ENCODE measurements at places on chromosomes 4 and X.

DNA sequence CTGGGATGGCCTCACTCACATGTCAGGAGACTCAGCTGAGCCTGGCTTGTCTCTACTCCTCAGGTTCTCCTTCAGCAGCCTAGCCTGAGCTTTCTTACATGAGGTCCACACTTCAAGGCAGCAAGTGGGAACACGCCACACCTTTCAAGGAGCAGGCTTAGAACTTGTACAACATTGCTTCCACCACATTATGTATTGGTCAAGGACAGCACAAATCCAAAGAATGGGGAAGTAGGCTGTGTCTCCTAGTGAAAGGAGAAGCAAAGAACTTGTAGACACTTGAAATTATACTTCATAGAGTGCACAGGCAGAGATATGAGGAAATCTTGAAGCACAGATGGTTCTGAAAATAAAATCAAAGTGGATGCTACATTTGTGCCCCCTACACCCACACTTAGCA, 120.9 kb upstream of the NOCT start:
- DNase-seq, result no peak

- no peak for DNase-seq
Observed at GRCh38 chr4:122803788-122804208, 22.8 kb upstream of the FGF2 start.

DNA sequence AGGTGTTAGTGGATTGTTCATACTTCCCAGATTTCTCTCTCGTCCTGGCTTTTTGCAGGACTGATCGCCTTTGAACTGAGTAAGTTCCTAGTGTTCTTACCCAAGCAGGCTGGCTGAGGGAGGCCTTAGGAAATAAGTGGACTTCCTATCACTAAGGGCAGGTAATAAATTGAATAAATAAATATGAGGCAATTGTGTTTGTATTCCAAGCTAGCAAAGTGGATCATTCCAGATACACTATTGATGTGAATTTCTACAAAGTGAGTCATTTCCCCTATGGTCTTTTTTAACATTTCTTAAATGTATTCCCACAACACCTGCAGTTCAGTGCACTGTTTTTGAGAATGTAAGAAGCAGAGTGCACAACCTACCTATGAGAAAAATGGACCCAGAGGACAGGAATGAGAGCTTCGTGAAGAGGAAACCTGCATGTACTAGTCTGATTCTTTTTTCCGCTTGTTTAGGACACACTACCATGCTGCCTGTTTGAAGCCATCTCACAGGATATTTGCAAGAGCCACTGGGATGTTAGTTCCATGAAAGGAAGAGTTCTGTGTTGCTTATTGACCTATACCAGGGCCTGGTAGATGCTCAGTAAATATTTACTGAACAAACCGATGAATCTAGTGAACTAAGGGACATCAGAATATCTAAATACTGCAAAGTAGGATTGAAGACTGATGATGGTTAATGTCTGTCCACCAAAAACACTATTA, 29.0 kb upstream of the SMAD1 start:
- no peak for DNase-seq

DNA sequence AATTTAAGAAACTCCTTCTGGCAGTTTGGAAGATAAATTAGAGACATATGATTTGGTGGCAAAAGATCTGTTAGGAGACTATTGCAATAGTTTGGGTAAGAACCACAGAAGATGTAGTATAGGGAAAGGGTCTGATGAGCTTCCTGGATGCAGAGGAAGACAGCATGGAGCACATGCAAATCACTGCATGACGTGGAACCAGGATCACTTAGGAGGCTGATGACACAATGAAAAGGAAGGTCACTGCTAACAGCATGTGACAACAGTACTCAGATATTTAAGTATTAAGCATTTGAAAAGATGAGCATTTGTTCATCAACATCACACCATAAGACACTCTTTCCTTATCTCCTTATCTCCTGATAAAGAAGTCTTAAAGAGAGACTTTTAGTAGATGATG, 167.8 kb upstream of the LDB2 start:
- DNase-seq, result no peak

DNA sequence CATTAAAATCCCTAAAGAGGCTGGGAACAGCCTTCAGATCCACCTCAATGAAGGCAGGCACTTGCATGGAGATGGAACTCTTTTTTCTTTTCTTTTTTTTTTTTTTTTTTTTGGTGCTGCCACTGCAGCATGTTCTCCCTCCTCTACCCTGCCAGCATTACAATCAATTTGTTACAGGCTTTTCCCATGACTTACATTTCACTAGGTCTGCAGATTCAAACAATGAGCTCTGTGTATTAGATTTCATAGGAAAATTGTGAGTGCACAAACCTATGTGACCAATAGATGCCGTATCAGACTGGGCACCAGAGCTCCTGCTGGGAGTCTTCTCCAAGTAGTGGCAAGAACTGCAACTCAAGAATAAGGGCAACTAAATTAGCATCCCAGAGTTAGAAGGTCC, 63.8 kb upstream of the GABRQ start:
- no peak for DNase-seq

GRCh38 chr4:16687011-16687410, 211.4 kb downstream of the LDB2 start:
- no peak for DNase-seq

DNA sequence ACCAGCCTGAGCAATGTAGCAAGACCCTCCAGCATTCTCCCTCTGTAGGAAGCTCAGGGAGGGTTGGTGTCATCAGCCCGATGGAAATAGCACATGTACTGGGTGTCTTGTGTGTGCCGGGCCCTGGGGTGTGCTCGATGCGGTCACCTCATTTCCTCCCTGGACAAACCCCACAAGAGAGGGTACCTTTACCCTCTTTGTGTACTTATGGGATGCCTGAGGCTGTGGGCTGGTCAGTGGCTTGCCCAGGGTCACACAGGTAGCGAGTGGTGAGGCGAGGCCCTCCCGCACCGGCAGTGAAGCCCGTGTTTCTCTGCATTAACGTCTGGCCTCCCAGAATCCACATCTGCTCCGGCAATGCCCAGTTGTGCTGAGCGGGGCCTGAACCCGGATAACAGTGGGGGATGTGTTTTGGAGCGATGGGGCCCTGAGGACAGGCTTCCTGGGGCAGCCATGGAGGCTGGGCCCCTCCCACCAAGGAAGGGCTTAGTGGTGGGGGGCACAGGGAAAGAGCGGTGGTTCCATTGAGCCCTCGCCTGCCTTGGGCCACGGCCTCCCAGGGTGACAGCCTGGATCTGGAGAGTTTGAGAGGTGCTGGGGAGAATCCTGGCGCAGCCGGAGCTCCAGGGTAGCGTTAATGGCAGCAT, 8.1 kb downstream of the PSAPL1 start:
- DNase-seq, result no peak

DNA sequence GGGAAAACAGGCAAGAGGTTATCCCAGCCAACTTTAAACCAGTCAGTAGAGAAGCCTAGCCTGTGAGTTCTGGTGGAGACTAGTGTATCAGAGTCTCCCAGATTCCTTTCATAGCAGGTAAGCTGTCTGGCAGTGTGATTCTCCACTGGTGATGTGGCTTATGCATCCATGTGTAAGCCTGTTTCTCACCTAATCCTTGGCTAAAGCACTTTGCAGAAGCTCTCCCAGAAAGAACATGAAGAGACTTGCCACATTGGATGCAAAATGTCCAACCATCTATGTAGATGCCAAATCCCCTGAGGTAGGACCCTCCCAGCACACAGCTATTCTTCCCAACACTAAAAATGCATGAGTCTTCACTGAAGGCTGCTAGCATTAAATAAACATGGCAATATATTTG, 111.7 kb downstream of the CHRNA9 start:
- no peak for DNase-seq

- DNase-seq, result no peak
Observed at GRCh38 chr4:10144966-10145365, 28.4 kb upstream of the WDR1 start.

Measured in effector memory CD8-positive, alpha-beta T cell (primary cell).